ENCODE measurements at places on chromosomes 12 and 14. TPM values are rescaled to one million over a fixed set of nuclear protein-coding genes. Genes with fewer than 3 reads are reported as not detected.

Gene PLEKHG7
- total RNA-seq, result not detected

GRCh38 chr12:56816491-56816890 is 53.4 kb downstream of the HSD17B6 start:
- no peak for DNase-seq

DNA sequence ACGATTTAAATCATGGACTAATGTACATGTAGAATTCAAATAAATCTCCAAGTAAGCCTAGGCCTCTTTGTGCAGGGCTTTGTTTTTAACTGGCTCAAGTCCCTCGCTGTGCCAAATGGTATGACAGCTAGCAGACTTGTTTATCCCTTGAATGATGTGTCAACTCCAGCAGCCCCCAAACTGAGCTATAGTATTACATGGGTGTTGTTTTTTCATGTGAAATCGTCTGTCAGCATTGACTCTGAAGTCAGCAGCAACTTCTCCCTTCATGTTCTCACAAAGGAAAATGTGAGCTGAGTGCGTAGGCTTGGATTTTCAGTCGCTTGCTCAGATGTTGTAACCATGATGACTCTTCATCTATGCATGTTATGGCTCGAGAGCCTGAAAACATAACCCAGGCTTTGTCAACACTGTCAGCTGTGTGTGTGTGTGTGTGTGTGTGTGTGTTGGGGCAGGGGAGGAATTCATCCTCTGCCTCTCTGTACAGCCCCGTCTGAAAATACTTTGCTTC is 73.3 kb downstream of the PTHLH start:
- DNase-seq, result no peak

- DNase-seq, result no peak
Measured at GRCh38 chr14:72645706-72646105, 248.2 kb downstream of the DPF3 start.

GRCh38 chr14:92500491-92500941 is 13.1 kb upstream of the RIN3 start:
- DNase-seq, result no peak

DNA sequence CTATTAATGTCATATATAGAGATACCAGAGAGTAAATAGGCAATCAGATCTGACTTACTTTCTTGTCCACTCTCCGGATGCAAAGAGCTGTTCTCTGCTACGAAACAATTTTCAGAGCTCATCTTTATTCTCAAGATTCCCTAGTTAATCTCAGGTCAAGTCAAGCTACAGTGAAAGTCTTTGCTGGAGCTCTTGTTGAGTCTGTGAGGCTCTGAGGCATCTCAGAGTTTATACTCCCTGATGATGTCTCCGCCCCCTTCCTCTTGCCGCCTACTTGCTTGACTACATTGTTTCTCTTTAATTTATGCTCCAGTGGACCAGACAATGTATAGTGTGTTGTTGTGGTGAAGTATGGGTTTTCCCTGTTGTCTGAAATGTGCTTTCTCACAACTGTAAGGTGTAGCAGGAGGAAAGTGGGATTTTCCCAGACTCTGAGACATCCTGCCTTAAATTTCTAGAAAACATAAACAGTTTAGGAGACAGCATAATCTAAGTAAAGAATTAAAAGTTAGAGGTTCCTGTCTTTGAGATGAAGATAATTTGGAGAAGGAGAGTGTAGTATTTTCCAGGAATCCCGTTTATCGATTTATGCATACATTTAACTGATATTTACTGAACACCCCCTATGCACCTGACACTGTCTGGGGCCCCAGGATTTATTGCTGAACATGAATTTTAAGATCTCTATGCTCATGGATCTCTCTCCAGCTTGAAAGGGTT is at the start of gene CD69:
Gene CD69 (minus strand): TSS at position 203 of the 720 bp plus-strand sequence. CDS start 81 bp downstream, at position 122.
- peak; percentile 44 for DNase-seq

Gene SLC17A8
- not detected for total RNA-seq

DNA sequence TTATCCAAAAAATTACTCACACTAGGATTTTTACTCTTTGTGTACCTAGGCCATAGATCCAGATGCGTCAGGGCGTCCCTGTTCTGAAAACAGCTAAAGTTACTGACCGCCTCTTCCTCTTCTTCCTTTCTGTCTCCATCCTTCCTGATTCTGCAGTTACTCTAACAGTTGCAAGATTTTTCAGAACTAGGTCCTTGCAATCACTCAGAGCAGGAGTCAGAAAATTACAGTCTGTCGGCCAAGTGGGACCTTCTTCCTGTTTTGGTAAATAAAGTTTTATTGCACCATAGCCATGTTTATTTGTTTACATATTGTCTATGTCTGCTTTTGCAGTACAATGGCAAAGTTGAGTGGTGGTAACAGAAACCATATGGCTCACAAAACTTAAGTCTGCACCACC is 25.6 kb upstream of the FGF6 start:
- no peak for DNase-seq

DNA sequence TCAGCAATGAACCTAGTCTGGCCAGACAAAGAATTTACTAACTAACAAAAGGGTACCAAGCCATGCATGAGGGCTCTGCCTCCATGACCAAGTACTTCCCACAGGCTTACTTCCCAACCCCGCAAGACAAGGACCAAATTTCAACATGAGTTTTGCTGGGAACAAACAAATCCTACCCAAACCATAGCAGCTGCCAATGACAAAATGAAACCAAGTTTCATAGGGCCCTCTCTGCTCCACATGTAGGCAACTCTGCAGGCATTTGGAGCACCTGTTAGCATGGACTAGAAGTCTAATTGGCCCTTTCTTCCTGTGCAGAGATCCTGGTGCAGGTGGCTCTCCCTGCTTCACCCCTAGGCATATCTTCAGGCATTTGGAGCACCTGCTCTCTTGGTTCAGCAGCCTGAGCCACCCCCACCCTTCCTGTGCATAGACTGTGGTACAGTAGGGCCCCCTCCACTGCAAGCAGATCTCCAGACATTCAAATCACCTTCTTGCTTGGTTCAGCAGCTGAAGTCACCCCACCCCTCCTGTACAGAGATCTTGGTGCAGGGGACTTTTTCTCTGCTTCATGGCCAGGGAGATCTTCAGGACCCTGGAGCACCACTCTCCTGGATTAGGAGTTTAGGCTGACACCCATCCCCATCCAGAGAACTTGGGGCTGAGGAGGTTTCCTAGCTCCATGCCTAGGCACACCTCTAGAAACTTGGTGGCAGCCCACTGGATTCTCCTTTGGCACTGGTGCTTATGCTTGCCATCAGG is 308.7 kb downstream of the RPAP3 start:
- no peak for DNase-seq

DNA sequence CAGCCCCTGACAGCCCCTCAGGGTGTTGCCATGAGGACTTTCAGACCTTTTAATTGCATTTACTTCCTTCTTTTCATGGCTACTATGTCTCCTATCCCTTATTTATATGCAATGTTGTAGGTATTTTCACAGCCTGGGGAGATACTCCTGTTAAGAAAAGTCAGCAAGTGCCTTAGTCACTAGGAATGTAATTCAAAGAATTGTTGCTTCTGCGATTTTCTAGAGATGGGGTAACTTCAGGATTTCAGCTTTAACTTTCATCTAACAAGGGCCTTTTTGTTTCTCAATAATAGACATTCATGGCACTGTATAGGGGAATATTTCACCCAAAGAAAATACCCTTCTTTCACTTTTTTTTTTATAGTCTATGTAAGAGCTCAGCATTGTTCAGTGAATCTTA is 533.3 kb upstream of the MIS18BP1 start:
- no peak for DNase-seq

DNA sequence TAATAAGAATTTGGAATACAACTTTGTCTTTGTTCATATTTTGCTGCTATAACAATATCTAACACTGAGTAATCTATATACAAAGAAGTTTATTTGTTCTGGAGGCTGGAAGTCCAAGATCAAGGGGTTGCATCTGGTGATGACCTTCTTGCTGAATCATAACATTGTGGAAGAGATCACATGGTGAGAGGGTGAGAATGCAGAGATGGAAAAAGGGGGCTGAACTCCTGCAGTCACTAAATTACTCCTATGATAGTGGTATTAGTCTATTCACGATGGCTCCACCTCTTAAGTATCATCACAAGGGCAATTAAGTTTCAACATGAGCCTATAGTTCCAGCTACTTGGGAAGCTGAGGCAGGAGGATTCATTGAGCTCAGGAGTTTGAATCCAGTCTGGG is 4.5 kb upstream of the AKAP6 start:
- no peak for DNase-seq

DNA sequence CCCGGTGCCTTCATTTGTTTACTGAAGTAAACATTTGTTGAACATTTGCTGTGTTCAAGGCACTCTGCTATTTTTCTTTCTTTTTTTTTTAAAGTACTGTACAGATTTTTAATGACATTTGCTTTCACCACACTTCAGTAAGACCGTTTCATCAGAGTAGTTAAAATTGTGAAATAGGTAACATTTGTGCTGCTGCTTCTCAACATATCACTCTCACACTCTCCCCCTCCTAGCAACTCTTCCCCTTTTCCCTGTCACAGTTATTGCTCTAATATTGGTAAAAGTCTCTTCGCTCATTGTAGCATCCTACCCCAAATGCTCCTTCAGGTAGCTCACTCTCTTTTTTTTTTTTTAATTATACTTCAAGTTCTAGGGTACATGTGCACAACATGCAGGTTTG is 49.6 kb downstream of the SRGAP1 start:
- no peak for DNase-seq

Gene IFNG-AS1
- not detected for total RNA-seq

GRCh38 chr12:123608182-123608581 is 6.3 kb downstream of the DDX55 start:
- DNase-seq, result no peak

Gene CCDC177
- total RNA-seq, result not detected

Gene CRADD
- 29.5 TPM for total RNA-seq

- no peak for DNase-seq
Measured at GRCh38 chr12:115683240-115683780, 594.2 kb downstream of the MED13L start.

Gene POLE
- 154 TPM for total RNA-seq

Gene ALX1
- total RNA-seq, result not detected

- peak; percentile 63 for DNase-seq
Measured at GRCh38 chr14:76083796-76084765, 67.6 kb upstream of the GPATCH2L start.

- DNase-seq, result no peak
Measured at GRCh38 chr12:127629066-127629820, 637.7 kb upstream of the TMEM132C start.

Gene PIWIL1
- total RNA-seq, result not detected

DNA sequence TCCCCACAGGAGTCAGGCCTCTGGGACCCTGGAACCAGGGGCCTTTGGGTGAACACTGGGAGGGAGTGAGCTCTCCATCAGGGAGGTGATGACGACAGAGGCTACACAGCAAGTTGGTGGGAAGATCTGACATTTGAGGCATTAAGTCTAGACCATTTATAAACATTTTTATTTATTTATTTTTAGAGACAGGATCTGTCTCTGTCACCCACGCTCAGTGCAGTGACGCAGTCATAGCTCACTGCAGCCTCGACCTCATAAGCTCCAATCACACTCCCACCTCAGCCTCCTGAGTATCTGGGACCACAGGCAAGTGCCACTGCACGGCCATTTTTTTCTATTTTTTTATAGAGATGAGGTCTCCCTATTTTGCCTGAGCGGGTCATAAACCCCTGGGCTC is 53.6 kb downstream of the TEAD4 start:
- DNase-seq, result no peak

Gene ERP27
- total RNA-seq, result 0.13 TPM

GRCh38 chr14:50260511-50260910 is 29.1 kb upstream of the SOS2 start:
- DNase-seq, result peak; percentile 29

- no peak for DNase-seq
Measured at GRCh38 chr14:94974422-94974821, 182.9 kb downstream of the DICER1 start.

Gene TAS2R20
- 0.74 TPM for total RNA-seq

- DNase-seq, result no peak
Measured at GRCh38 chr12:11902525-11902875, 168.2 kb upstream of the BCL2L14 start.

Gene METTL17
- total RNA-seq, result 83.6 TPM

- DNase-seq, result no peak
Measured at GRCh38 chr14:63186453-63186852, 17.8 kb upstream of the RHOJ start.

GRCh38 chr12:153080-153746 is 60.7 kb downstream of the SLC6A12 start:
- peak; percentile 80 for DNase-seq

GRCh38 chr14:101934601-101935150 is 29.7 kb upstream of the DYNC1H1 start:
- no peak for DNase-seq

Gene KRT83
- total RNA-seq, result not detected

- no peak for DNase-seq
Measured at GRCh38 chr14:72075649-72076334, 143.6 kb downstream of the RGS6 start.

Gene AKAP5
- total RNA-seq, result 0.40 TPM

- no peak for DNase-seq
Measured at GRCh38 chr12:101592448-101592847, 2.3 kb upstream of the MYBPC1 start.

Gene CFL2
- total RNA-seq, result 6.5 TPM

DNA sequence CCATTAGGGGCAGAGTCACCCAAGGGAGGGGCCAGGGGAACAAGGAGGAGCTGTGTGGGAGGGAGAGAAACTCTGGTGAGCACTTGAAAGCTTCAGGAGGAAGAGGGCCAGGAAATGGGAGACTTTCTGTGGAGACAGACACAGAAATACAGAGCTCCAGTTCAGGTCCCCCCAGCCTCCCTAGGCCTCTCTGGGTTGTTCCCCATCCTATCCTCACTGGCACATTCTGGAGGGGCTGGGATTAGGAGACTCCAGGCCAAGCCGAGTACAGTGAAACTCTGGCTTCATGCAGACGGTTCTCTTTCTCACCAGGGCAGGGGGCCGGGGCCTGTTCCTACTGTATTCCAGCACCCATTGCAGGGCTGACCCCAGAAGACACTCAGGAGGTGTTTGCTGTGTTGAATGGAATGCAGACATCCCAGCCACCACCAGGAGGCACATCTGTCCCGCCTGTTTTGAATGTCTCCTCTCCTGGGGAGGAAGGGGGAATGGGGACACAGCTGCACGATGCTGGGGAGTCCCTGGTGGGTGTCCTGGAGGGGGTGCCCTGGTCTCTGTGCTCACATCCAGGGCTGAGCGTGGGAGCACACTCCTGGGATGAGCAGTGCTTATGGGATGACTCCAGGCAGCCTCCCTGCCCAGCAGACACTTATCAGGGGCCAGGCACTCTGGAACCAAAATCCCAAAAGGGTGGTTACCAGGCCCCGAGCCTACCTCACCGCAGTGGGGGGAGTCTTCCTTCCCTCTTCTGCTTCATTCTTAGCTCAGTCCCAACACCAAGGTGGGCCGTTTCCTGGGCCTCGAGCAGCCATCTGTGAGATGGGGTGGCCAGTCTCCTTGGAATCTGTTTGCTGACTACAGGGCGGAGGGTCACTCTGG is 5.5 kb upstream of the KRT84 start:
- DNase-seq, result peak; percentile 17

- no peak for DNase-seq
Measured at GRCh38 chr12:84986586-84986985, 49.5 kb downstream of the TSPAN19 start.

GRCh38 chr12:125272383-125272933 is 207.2 kb downstream of the AACS start:
- no peak for DNase-seq

- DNase-seq, result no peak
Measured at GRCh38 chr12:49643961-49644619, 20.7 kb downstream of the PRPF40B start.

GRCh38 chr12:103852498-103852997 is 11.5 kb upstream of the NT5DC3 start:
- DNase-seq, result no peak

Gene PLCZ1
- total RNA-seq, result not detected

Gene PTPRO
- total RNA-seq, result 0.22 TPM

Gene AKAP6
- 0.62 TPM for total RNA-seq

Gene MOK
- total RNA-seq, result 4.9 TPM

Gene PLA2G1B
- 1.8 TPM for total RNA-seq

Gene CD4
- total RNA-seq, result 0.27 TPM
